ENCODE measurements at places on chromosomes 3 and 15. TPM values are rescaled to one million over a fixed set of nuclear protein-coding genes. Genes with fewer than 3 reads are reported as not detected.

HIGD2B gene
- total RNA-seq, result not detected

KLHDC8B gene
- total RNA-seq, result 24.2 TPM

TMC3 gene
- total RNA-seq, result 3.9 TPM

MITF gene
- 8.5 TPM for total RNA-seq

WDR93 gene
- total RNA-seq, result under 0.01 TPM

CATSPER2 gene
- total RNA-seq, result 0.96 TPM

A4GNT gene
- not detected for total RNA-seq

ZNF662 gene
- 0.85 TPM for total RNA-seq

HTD2 gene
- 6.1 TPM for total RNA-seq

TMIE gene
- total RNA-seq, result not detected

FMN1 gene
- total RNA-seq, result 0.85 TPM

FGD5 gene
- 0.85 TPM for total RNA-seq

GREM1 gene
- total RNA-seq, result 84.7 TPM

CCR9 gene
- not detected for total RNA-seq

CAMK2N2 gene
- not detected for total RNA-seq

SCN5A gene
- 1.1 TPM for total RNA-seq

TGM5 gene
- total RNA-seq, result not detected

HMG20A gene
- 29.9 TPM for total RNA-seq

C3orf22 gene
- total RNA-seq, result not detected

UQCC5 gene
- 7.5 TPM for total RNA-seq

FGF7 gene
- total RNA-seq, result 236 TPM

SELENOK gene
- 38.9 TPM for total RNA-seq

ITIH3 gene
- 0.19 TPM for total RNA-seq

OXTR gene
- total RNA-seq, result 29.9 TPM

RPL14 gene
- 284 TPM for total RNA-seq

HYAL2 gene
- total RNA-seq, result 83.6 TPM

CSTA gene
- 0.58 TPM for total RNA-seq

SCN11A gene
- total RNA-seq, result not detected

FETUB gene
- total RNA-seq, result not detected

MNS1 gene
- 4.8 TPM for total RNA-seq

RTP1 gene
- under 0.01 TPM for total RNA-seq

CPOX gene
- 50.6 TPM for total RNA-seq

SLTM gene
- 47.1 TPM for total RNA-seq

BOC gene
- total RNA-seq, result 1.3 TPM

ZNF80 gene
- total RNA-seq, result not detected

OSBPL10 gene
- 19.2 TPM for total RNA-seq

ISLR gene
- total RNA-seq, result 23.4 TPM

AADACL2 gene
- not detected for total RNA-seq

CHDH gene
- under 0.01 TPM for total RNA-seq

GOLGA8S gene
- total RNA-seq, result not detected

HESX1 gene
- 0.85 TPM for total RNA-seq

ZNF501 gene
- 4.5 TPM for total RNA-seq

DENND4A gene
- 16.9 TPM for total RNA-seq

ZNF35 gene
- total RNA-seq, result 9.9 TPM

SLITRK3 gene
- total RNA-seq, result not detected

SLC24A5 gene
- total RNA-seq, result not detected

IGF1R gene
- total RNA-seq, result 31.6 TPM

FAM81A gene
- 0.28 TPM for total RNA-seq

ZNF621 gene
- total RNA-seq, result 10.4 TPM

CGNL1 gene
- 3.1 TPM for total RNA-seq

GOLGA8M gene
- 0.56 TPM for total RNA-seq

CORO2B gene
- 12.3 TPM for total RNA-seq

PTPN23 gene
- total RNA-seq, result 19.9 TPM

B2M gene
- total RNA-seq, result 3,917 TPM

CHRNA3 gene
- 0.28 TPM for total RNA-seq

MORC1 gene
- not detected for total RNA-seq

Measured in regular cardiac myocyte (primary cell).